Stimulated activated CD8-positive, alpha-beta memory T cell treated with anti-CD3 and anti-CD28 coated beads, Interleukin-15, amount 100 ng/mL, for 1 hour (primary cell): ENCODE measurements at places on chromosomes 4 and X.

DNA sequence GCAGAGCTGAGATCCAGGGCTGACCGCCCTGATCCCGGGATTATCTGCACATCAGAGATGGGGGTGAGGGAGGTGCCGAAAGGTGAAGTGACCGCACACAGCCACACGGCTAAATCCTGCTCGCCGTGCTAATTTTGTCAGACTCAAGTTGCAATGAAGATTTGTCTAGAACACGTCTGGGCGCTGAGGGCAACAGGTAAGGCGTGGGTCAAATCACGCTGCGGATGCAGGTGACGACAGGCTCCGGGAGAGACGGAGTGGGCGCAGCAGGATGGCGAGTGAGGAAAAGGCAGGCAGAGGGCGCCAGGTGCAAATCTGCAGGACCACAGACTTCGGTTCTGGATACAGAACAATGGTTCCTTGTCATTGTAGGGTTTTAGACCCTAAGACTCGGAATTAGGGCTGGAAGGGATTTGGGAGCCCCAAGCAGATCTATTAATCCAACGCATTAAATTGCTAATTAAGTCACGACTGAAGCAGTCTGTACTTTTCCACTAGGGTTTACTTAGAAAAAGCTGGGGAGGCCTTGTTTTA lies 1.9 kb upstream of the TBC1D14 start:
- DNase-seq, result no peak

DNA sequence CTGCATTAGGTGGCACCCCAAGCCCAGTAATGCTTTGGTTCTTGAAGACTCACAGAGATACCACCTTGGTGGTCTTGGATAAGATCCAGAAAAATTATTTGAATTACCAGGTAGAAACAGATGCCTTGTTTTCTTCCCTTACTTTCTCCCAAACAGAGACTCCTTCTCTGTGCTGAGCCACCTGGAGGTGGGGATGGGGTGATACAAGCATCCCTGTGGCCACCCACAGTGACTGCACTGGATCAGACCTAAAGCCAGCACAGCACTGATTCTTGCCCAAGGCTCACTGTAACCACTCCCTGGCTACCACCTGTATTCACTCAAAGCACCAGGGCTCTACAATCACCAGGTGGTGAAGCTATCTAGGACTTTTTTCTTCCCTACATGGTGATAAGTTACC lies 156.8 kb downstream of the TEX13A start:
- DNase-seq, result no peak

DNA sequence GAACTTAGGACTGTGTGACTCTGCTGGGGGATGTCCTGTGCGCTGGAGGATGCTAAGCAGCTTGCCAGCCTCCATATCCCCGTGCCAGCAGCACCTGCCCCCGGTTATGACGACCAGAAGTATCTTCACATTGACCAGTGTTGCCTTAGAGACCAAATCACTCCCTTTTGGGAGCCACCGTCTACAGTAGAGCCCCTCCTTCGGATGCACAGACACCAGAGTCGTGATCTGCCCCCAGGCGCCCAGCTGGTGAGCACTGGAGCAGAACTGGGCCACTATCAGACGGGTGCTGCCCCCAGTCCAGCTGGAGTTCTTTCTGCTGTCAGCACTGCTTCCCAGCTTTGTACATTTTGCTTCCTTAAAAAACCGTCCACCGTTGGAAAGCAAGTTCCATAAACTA lies 30.0 kb upstream of the TADA2B start:
- DNase-seq, result no peak

DNA sequence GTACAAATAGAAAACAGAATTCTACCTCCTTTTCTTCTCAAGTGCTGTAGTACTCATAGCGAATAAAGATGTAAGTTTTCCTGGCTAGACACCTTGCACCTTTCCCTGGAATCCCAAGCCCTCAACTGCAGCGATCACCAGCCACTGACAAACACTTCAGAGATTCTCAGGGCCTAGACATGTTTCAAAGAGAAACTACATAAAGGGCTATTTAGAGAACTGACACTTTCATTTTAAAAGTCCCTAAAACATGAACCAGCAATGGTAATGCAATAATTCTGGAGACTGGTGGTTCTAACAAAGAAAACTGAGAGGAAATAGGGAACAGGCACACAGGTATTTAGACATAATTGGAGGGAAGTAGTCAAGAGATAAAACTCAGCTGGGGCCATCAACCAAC lies 35.7 kb downstream of the FANCB start:
- no peak for DNase-seq

GRCh38 chr4:26410385-26411293 lies 79.6 kb downstream of the CCKAR start:
- DNase-seq, result no peak

DNA sequence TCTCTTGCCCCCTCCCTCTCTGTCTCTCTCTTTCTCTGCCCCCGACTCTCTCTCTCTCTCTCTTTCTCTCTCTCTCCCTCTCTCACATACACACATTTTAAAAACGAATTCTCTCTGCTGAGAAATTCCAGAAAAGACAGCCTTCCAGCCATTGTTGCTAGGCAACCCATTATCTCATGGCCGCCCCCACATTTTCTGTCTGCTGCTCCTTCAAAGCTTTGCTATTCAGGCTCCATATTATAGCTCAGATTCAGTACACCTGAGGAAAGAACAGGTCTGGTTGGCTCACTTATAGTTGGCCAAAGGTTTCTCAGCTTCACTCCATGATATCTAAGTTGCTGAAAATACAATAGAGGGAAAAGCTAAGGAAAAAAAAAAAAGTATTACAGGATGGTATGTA lies 174.4 kb upstream of the RADX start:
- DNase-seq, result no peak

DNA sequence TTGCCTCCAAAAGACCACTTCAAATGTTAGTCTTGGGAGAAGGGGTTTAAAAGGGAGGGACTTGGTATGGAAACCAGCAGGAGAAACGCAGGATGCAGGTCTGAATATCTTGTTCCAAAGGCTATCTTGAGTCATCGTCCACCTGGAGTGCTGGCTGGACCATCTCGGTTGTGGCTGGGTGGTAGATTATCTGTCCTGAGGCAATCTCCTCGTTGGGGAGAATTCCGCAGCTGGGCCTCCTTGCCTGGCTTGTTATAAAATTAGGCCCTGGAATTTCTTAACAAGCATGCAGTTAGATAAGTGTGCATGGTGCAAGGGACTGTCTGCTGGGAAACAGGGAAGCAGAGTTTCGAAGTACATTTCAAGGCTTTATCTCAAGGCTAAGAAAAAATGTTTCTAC lies 2045.7 kb upstream of the TENM3 start:
- DNase-seq, result no peak
